Substantia nigra (tissue), 51 donors: ENCODE measurements at places on chromosomes 3 and 15.

DNA sequence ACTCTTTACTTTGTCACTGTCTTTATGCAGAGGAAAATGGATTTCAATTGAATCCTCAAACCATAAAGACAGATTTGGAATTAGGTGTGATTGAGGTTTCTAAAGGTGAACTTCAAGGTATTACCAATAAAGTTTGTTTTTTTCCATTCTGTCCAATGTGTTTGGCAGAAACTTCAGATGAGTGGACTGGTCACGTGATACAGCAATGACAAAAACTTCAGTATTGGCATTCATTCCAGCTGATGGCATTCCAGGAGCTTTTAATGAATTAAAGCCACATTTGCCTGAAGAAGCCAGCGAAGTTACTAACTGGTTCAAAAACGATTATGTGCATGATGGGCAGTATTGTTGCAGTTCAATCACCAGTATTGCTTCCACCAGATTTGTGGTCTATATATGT, 4.5 kb upstream of the MASP1 start:
- DNase-seq = no peak

- DNase-seq = no peak
Observed at GRCh38 chr15:35102186-35102585, 17.1 kb upstream of the NANOGP8 start.

DNA sequence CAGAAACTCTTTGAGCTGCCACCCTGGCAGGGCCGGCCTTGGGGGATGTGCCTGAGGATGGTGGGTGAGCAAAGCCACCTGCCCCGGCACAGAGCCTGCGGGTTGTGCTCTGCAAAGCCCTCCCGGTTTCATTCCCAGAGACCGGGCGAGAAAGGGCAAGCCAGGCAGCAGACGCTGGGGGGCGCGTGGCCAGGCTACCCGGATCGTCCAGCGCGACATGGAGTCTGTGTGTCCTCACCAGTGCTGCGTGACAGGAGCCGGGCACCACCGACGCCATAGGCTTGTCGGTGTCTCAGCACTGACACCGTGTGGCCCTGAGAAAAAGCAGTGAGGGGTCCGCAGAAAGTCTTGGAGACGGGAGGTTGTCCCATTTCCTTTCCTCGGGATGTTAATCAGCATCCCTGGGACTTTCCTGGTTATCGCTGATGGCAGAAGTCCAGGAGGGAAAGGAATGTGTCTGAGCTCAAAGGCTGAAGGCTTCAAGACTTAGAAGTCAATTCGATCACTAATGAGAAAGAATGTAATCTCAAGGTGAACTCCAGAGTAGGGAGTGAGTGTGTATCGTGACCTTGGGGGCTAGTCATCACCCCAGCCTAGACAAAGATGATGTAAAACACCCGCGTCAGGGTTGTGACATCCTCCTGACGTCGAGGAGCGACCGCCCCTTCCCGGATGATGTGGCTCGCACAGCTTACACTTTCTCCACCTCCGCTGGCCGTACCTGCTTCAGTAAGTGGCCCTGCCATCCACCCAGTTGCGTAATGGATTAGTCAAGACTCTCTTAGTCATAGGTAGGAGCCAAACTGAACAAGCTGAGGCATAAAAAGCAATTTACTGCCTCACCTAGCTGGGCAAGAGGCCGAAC, 36.3 kb upstream of the PLA2G4E start:
- DNase-seq = no peak

DNA sequence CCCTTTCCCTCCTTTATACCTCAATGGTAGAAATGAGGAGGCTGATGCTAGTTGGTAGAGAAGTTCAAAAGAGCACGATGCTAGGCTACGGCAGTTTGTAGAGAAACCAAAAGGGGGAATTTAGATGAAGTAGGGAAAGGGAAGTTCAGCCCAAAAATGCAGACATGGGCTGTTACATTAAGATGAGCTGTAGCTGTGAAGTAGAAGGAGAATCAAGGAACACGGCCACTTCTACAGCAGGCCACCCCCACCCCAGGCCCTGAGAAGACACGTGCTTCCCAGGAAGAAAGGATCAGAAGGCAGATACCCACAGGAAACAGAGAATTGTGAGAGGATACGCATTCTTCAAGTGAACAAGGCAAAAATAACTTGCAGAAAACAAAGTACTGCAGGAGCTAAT, 2.1 kb upstream of the PARP14 start:
- no peak for DNase-seq

GRCh38 chr3:132681421-132681820, 21.3 kb downstream of the UBA5 start:
- no peak for DNase-seq
